ENCODE measurements at places on chromosomes 16 and 17.

DNA sequence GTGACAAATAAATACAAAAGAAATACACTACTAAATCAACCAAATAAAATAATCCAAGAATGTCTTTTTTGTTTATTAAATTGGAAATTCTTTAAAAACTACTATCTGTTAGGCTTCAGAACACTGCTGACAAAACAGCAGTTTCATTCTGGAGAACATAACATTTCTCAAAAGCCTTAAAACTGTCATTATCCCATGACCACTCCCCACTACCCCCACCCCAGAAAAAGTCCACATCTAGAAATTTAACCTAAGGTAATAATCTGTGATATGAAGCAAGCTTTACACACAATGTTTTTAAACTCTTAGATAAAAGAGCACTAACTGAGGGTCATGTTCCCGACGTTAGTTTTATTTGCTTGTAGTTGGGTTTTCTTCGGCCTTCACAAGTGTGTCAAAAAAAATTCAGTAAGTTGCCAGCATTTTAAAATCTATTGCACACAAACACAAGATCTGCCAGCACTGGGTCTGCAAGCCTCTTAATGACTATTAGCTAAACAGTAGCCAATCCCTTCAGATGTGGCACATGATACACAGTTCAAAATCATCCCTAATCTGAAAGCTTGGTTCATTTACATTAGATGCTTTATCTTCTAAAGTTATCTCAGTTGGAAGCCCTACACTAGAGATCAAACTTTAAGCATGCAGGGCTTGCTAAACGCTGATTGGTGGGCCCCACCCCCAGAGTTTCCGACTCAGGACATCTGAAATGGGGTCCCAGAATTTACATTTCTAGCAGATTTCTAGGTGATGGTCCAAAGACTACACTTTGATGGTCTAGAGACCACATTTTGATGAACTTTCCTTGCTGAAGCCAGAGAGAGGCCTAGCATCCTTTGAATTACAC lies 75.2 kb downstream of the KANSL1 start:
- H3K27ac ChIP-seq = no peak overlapping the region
- 0 out of 2 replicates have a peak, but pooled peaks cover 7% of the 10 kb centered on the region for H3K4me1 ChIP-seq
- no peaks in the 10 kb centered on the region for H3K27me3 ChIP-seq

DNA sequence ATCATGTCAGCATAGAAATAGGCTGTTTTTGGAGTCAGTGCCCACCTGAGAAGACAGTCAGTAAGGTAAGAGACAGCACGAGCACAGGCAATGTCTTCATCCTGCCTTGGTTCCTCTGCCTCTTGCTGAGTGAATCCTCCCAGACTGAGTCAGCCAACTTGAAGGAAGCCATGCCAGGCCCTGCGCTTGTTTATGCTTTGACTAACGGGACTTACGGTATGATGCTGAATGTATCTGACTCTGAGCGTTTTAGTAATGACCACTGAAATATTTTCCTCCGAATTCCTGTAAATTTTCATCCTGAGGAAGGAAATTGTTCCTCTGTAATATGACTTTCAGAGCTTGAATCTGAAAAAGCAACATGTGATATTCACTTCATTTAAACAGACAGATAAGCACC lies 18.0 kb downstream of the C17orf67 start:
- no peaks in the 10 kb centered on the region for H3K27me3 ChIP-seq
- no peaks in the 10 kb centered on the region for H3K36me3 ChIP-seq
- H3K27ac ChIP-seq = no peak overlapping the region
- no peak for DNase-seq

- H3K4me3 ChIP-seq = no peak overlapping the region
- no peaks in the 10 kb centered on the region for H3K27me3 ChIP-seq
- no peak overlapping the region for H3K27ac ChIP-seq
- peaks cover 38% of the 10 kb centered on the region for H3K4me1 ChIP-seq
- no peaks in the 10 kb centered on the region for H3K36me3 ChIP-seq
- DNase-seq = no peak
Observed at GRCh38 chr16:56303066-56303715, 111.9 kb downstream of the GNAO1 start.

- DNase-seq = no peak
- H3K27me3 ChIP-seq = no peaks in the 10 kb centered on the region
- no peaks in the 10 kb centered on the region for H3K4me1 ChIP-seq
- H3K36me3 ChIP-seq = peaks cover under 1% of the 10 kb centered on the region
- H3K4me3 ChIP-seq = no peak overlapping the region
- no peak overlapping the region for H3K27ac ChIP-seq
Observed at GRCh38 chr17:82787081-82787848, 35.4 kb downstream of the TBCD start.

- H3K27me3 ChIP-seq = no peaks in the 10 kb centered on the region
- no peak overlapping the region for H3K4me3 ChIP-seq
- no peak for DNase-seq
Observed at GRCh38 chr17:71234349-71234748, 886.5 kb upstream of the SOX9 start.

- H3K4me3 ChIP-seq = no peak overlapping the region
- DNase-seq = peak; percentile 63
- H3K27me3 ChIP-seq = no peaks in the 10 kb centered on the region
- H3K36me3 ChIP-seq = no peaks in the 10 kb centered on the region
Observed at GRCh38 chr17:42431758-42432161, 8.7 kb upstream of the CAVIN1 start.

DNA sequence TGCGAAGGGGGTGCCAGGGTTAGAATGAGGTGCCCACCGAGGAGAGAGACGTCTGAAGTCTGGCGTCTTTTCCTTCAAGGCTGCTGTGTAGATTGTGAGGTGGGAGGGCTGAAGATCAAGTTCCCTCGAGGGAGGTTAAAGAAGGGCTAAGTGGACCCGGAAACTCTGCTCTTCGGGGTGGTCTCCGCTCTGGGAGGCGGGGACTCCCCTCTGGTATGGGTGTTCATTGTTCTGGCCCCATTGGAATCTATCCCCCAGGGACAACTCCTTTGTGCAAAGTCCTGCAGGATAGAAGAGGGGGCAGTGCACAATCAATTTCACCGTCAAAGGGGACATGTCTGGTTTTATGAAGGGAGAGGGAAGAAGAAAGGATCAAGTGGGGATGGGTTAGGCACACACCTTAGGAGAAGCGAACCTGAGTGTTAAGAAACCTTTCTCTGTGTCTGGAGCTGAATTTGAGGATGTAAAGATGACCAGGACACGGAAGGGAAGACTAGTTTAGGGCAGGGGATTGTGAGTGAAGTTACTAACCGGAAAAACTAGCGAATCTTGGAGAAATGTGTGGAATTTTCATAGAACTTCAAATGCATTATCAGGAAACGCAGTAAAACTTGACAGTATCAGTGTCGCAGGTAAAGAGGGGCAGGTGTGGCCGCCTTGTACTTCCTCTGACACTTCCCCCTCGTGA lies 809 bp upstream of the RAB34 start:
- H3K4me1 ChIP-seq = peaks cover 24% of the 10 kb centered on the region
- no peak overlapping the region for H3K4me3 ChIP-seq
- DNase-seq = no peak
- H3K27ac ChIP-seq = peak overlapping the region; percentile 98

- DNase-seq = no peak
- no peaks in the 10 kb centered on the region for H3K27me3 ChIP-seq
- no peak overlapping the region for H3K4me3 ChIP-seq
Observed at GRCh38 chr17:28230011-28230410, 89.0 kb upstream of the TMEM97 start.

DNA sequence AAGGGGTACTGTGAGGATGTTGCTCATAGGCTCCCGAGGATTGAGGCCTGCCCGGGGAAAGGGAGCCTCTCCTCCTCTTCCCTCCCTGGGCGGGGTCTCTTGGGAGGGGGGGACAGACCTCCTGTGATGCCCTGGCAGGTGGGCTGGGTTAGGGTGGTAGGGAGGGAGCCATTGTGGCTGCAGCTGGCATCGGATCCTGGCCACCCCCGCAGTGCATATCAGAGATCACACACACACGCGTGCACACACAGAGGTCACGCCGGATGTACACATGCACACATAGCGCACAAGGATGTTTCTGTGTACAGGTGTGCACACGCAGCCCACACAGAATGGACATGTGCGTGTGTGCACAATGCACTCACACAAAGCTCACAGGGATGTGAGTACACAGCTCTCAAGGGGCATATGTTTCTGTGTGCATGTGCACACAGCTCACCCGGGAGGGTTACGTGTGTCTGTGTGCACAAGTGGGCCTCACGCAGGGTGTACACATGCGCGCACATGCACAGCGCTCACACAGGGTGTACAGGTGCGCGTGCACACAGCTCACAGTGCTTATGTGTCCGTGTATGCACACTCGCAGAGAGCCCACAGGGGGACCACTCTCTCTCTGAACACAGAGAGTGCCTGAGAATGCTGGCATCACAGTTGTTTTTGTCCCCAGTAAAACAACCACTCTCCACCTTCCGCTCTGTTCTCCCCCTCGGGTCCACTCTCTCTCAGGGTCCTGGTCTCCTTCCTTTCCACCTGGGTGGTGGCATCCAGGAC lies 2.4 kb downstream of the GJD3 start:
- no peak for DNase-seq
- H3K27me3 ChIP-seq = no peaks in the 10 kb centered on the region
- no peaks in the 10 kb centered on the region for H3K36me3 ChIP-seq
- peak overlapping the region; percentile 94 for H3K4me3 ChIP-seq
- H3K4me1 ChIP-seq = peaks cover 5% of the 10 kb centered on the region
- H3K27ac ChIP-seq = peak overlapping the region; percentile 11

- DNase-seq = peak; percentile 23
- no peaks in the 10 kb centered on the region for H3K27me3 ChIP-seq
- H3K4me1 ChIP-seq = no peaks in the 10 kb centered on the region
- H3K36me3 ChIP-seq = no peaks in the 10 kb centered on the region
- no peak overlapping the region for H3K27ac ChIP-seq
Observed at GRCh38 chr16:86321491-86321890, 188.8 kb upstream of the FOXF1 start.

GRCh38 chr17:7215652-7216180 lies 3.9 kb downstream of the DLG4 start:
- H3K27ac ChIP-seq = no peak overlapping the region
- H3K36me3 ChIP-seq = no peaks in the 10 kb centered on the region
- H3K4me1 ChIP-seq = peaks cover 7% of the 10 kb centered on the region

DNA sequence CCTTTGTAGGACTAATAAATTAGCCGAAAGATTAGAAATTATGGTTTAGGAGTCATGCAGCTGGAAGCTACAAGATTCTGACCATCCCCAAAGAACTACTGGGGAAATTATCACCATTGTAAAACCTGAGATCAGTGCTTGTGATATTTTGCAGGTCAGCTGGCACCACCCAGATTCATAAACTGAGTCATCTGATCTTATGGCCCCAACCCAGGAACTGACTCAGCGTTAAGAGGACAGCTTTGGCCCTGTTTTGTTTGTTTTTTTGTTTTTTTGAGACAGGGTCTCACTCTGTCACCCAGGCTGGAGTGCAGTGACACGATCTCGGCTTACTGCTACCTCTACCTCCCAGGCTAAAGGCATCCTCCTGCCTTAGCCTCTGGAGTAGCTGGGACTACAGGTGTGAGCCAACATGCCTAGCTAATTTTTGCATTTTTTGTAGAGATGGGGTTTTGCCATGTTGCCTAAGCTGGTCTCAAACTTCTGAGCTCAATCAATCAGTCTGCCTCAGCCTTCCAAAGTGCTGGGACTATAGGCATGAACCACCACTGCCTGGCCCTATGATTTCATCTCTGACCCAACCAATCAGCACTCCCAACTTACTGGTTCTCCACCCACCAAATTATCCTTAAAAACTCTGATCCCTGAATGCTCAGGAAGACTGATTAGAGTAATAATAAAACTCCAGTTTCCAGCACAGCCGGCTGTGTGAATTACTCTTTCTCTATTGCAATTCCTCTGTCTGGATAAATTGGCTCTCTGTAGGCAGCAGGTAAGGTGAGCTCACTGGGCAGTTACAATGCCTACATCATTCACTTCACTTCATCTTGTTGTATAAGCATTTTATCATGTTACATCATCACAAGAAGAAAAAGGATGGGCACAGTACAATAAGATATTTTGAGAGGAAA lies 79.4 kb upstream of the KSR1 start:
- H3K27ac ChIP-seq = no peak overlapping the region
- no peak overlapping the region for H3K4me3 ChIP-seq
- no peaks in the 10 kb centered on the region for H3K27me3 ChIP-seq
- no peaks in the 10 kb centered on the region for H3K36me3 ChIP-seq

- H3K36me3 ChIP-seq = no peaks in the 10 kb centered on the region
- no peak overlapping the region for H3K27ac ChIP-seq
- no peaks in the 10 kb centered on the region for H3K27me3 ChIP-seq
- DNase-seq = no peak
Observed at GRCh38 chr17:70945386-70945785, 776.1 kb downstream of the KCNJ2 start.

- H3K27ac ChIP-seq = no peak overlapping the region
- DNase-seq = peak; percentile 41
- H3K4me1 ChIP-seq = no peaks in the 10 kb centered on the region
- no peaks in the 10 kb centered on the region for H3K36me3 ChIP-seq
- H3K27me3 ChIP-seq = no peaks in the 10 kb centered on the region
- H3K4me3 ChIP-seq = no peak overlapping the region
Observed at GRCh38 chr17:1153795-1154546, 25.8 kb downstream of the ABR start.

DNA sequence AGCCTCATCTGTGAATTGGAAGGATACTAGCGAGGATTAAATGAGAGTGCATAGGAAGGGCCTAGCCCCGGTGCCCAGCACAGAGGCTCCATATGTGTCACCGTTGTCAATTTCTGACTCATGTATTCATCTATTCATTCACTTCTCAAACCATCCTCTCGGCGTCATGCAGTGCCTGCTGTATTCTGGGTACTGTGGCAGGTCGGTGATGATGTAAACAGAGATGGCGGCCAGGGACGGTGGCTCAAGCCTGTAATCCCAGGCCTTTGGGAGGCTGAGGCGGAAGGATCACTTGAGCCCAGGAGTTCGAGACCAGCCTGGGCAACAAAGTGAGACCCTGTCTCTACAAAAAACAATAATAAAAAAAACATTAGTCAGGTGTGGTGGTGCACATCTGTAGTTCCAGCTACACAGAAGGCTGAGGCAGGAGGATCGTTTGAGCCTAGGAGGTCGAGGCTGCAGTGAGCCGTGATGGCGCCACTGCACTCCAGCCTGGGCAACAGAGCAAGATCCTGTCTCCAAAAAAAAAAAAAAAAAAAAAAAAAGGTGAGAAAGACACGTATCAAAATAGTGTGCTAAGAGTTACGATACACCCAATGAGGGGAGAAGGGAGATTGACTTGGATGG lies 4.3 kb upstream of the PPP1R1B start:
- DNase-seq = no peak
- H3K27me3 ChIP-seq = 0 out of 2 replicates have a peak, but pooled peaks cover 1% of the 10 kb centered on the region
- no peaks in the 10 kb centered on the region for H3K36me3 ChIP-seq
- H3K4me1 ChIP-seq = peaks cover 14% of the 10 kb centered on the region
- no peak overlapping the region for H3K4me3 ChIP-seq
- no peak overlapping the region for H3K27ac ChIP-seq

DNA sequence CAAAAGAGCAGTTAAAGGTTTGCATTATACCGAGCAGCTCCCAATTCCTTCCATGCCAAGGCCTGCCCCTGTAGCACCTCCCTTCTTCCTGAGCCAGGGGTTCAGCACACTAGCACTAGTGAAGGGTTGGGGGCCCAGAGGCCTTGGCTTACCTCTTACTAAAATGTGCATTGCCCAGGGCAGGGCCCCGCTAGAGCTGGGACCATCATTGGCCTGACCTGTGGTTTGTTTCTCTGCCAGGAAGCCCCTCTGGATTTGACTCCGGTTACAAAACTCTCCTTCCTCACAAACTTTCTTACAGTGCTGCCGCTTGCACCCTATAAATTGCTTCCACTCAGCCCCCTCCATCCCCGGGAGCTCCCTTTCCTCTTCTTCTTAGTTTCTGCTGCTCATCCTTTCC lies 33.8 kb downstream of the MPRIP start:
- DNase-seq = no peak
- peaks cover 49% of the 10 kb centered on the region for H3K4me1 ChIP-seq
- peak overlapping the region; percentile 74 for H3K27ac ChIP-seq
- H3K36me3 ChIP-seq = peaks cover 4% of the 10 kb centered on the region
- H3K4me3 ChIP-seq = no peak overlapping the region
- no peaks in the 10 kb centered on the region for H3K27me3 ChIP-seq

GRCh38 chr17:50764734-50765149 lies 2.6 kb downstream of the ANKRD40CL start:
- H3K27me3 ChIP-seq = no peaks in the 10 kb centered on the region
- no peak overlapping the region for H3K4me3 ChIP-seq
- no peaks in the 10 kb centered on the region for H3K36me3 ChIP-seq
- no peak for DNase-seq

Measured in Caco-2 (cell line).